ENCODE measurements at places on chromosomes 2 and 18.
A peak's percentile ranks its signal among the peaks of the same experiment; 100 is the strongest.

DNA sequence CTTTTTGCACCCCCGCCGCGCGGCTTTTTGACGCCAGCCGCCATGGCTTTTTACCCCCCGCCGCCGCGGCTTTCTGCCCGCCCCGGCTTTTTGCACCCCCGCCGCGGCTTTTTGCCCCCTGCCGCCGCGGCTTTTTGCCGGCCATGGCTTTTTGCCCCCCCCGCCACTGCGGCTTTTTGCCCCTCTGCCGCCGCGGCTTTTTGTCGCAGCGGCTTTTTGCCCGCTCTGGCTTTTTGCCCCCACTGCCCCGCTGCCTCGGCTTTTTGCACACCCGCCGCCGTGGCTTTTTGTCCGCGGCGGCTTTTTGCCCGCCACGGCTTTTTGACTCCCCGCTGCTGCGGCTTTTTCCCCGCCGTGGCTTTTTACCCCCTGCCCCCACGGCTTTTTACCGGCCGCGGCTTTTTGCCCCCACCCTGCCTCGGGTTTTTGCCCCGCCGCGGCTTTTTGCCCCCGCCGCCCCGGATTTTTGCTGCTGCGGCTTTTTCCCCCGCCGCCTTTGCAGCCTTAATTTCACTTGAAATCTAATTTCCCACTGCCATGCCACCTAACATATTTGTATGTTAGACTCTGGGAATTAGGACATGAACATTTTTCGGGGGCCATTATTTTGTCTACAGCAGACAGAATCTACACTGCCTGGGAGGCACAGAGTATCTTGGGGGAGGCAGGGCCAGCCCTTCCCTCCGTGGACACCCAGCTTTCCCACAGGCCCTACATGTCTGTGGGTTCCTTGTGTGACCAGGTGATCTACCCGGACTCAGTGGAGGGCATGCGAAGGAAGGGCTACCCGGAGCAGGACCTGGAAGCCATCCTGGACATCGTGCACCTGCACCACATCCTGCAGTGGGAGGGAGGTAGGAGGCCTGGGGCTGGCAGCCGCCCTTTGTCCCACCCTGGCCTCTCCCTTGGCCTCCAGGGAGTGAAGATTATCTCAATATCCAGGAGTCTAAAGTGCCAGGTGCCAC, 3031.0 kb upstream of the TEKT4 start:
- no peaks in the 10 kb centered on the region for H3K4me1 ChIP-seq
- H3K27ac ChIP-seq: no peak overlapping the region
- DNase-seq: no peak
- peak overlapping the region; percentile 9 for H3K4me3 ChIP-seq

GRCh38 chr2:102336502-102336945, 19.1 kb upstream of the IL18R1 start:
- H3K4me3 ChIP-seq: no peak overlapping the region
- H3K4me1 ChIP-seq: no peaks in the 10 kb centered on the region

DNA sequence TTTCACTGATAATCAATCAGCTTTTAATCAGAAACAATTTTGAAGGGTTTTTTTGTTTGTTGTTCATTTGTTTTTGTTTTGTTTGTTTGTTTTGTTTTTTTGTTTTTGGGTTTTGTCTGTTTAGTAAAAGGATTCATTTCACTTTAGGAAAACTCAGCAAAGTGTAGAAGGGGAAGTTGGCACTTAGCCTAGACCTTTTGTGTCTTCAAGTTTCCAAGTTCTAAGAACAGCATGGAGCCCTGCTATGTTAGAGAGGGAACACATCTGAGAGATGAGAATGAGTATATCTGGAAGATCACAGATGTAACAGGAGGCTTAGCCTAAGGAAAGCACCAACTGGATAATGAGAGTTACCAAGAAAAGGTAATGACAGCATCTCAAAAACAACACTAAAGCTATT, 501.5 kb downstream of the ERBB4 start:
- H3K36me3 ChIP-seq: no peaks in the 10 kb centered on the region
- H3K27me3 ChIP-seq: no peaks in the 10 kb centered on the region
- no peaks in the 10 kb centered on the region for H3K4me1 ChIP-seq
- no peak for DNase-seq
- H3K27ac ChIP-seq: no peak overlapping the region
- no peak overlapping the region for H3K4me3 ChIP-seq

GRCh38 chr2:120779781-120780283, 44.2 kb downstream of the GLI2 start:
- no peak for DNase-seq
- no peaks in the 10 kb centered on the region for H3K27me3 ChIP-seq
- H3K27ac ChIP-seq: no peak overlapping the region
- H3K36me3 ChIP-seq: no peaks in the 10 kb centered on the region
- H3K4me3 ChIP-seq: no peak overlapping the region

All from Calu3 (cell line).